ENCODE measurements at places on chromosomes 13 and 19.
A peak's percentile ranks its signal among the peaks of the same experiment; 100 is the strongest.

GRCh38 chr19:13538601-13539253 is 32.4 kb upstream of the CACNA1A start:
- H3K27me3 ChIP-seq: peaks cover 8% of the 10 kb centered on the region
- no peak overlapping the region for H3K4me3 ChIP-seq
- no peaks in the 10 kb centered on the region for H3K4me1 ChIP-seq
- H3K27ac ChIP-seq: no peak overlapping the region
- DNase-seq: no peak

DNA sequence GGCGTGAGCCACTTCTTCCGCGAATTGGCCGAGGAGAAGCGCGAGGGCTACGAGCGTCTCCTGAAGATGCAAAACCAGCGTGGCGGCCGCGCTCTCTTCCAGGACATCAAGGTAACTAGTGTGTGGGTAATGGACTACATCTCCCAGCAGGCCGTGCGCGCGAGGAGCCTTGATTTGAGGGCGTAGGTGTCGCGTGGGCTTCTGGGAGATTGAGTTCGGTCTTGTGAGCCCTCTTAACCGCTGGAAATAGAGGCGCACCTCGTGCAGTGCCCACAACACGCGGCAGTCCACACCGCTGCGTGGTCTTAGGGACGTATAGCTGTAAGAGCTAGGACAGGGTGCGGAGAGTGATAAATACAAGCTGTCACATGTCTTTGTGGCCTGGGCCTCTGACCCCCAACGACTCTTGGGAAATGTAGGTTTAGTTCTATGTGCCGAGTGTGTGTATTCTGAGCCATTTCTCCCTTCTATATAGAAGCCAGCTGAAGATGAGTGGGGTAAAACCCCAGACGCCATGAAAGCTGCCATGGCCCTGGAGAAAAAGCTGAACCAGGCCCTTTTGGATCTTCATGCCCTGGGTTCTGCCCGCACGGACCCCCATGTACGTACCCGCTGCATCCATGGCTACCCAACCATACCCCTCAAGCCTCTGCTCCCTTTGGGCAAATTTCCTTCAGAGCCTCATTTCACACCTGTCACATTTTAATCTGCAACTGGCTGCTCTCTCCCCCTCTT is 864 bp downstream of the FTL start:
- H3K4me1 ChIP-seq: peaks cover 66% of the 10 kb centered on the region
- no peaks in the 10 kb centered on the region for H3K27me3 ChIP-seq
- peak overlapping the region; percentile 99 for H3K27ac ChIP-seq

GRCh38 chr13:40272776-40273139 is 393.7 kb downstream of the FOXO1 start:
- H3K4me1 ChIP-seq: peaks cover 24% of the 10 kb centered on the region
- no peaks in the 10 kb centered on the region for H3K27me3 ChIP-seq
- H3K27ac ChIP-seq: no peak overlapping the region
- H3K4me3 ChIP-seq: no peak overlapping the region
- H3K36me3 ChIP-seq: no peaks in the 10 kb centered on the region

GRCh38 chr13:50677687-50678463 is 165.6 kb downstream of the DLEU7 start:
- no peaks in the 10 kb centered on the region for H3K36me3 ChIP-seq
- DNase-seq: no peak
- peaks cover 6% of the 10 kb centered on the region for H3K27me3 ChIP-seq
- no peaks in the 10 kb centered on the region for H3K4me1 ChIP-seq
- no peak overlapping the region for H3K4me3 ChIP-seq
- no peak overlapping the region for H3K27ac ChIP-seq

- H3K36me3 ChIP-seq: peaks cover 2% of the 10 kb centered on the region
- H3K4me1 ChIP-seq: peaks cover 45% of the 10 kb centered on the region
- H3K4me3 ChIP-seq: peak overlapping the region; percentile 89
- DNase-seq: no peak
- peaks cover 40% of the 10 kb centered on the region for H3K27me3 ChIP-seq
These were observed 2.9 kb downstream of the LIPE start for GRCh38 chr19:42424345-42424707.

- H3K27ac ChIP-seq: no peak overlapping the region
- DNase-seq: no peak
- peaks cover 16% of the 10 kb centered on the region for H3K27me3 ChIP-seq
- no peak overlapping the region for H3K4me3 ChIP-seq
- no peaks in the 10 kb centered on the region for H3K36me3 ChIP-seq
These were observed 85.2 kb upstream of the SPATA13 start for GRCh38 chr13:24075137-24075975.

GRCh38 chr19:7393459-7393858 is 44.7 kb downstream of the ARHGEF18 start:
- no peak overlapping the region for H3K27ac ChIP-seq
- no peak for DNase-seq
- no peaks in the 10 kb centered on the region for H3K27me3 ChIP-seq

- peaks cover 51% of the 10 kb centered on the region for H3K4me1 ChIP-seq
- no peaks in the 10 kb centered on the region for H3K27me3 ChIP-seq
- H3K36me3 ChIP-seq: peaks cover 16% of the 10 kb centered on the region
These were observed 886 bp downstream of the MFSD12 start for GRCh38 chr19:3556423-3556977.

- peak; percentile 80 for DNase-seq
- peak overlapping the region; percentile 75 for H3K27ac ChIP-seq
- H3K36me3 ChIP-seq: peaks cover 24% of the 10 kb centered on the region
- peaks cover 36% of the 10 kb centered on the region for H3K4me1 ChIP-seq
These were observed 6.9 kb downstream of the PEAK3 start for GRCh38 chr19:2274931-2275535.

DNA sequence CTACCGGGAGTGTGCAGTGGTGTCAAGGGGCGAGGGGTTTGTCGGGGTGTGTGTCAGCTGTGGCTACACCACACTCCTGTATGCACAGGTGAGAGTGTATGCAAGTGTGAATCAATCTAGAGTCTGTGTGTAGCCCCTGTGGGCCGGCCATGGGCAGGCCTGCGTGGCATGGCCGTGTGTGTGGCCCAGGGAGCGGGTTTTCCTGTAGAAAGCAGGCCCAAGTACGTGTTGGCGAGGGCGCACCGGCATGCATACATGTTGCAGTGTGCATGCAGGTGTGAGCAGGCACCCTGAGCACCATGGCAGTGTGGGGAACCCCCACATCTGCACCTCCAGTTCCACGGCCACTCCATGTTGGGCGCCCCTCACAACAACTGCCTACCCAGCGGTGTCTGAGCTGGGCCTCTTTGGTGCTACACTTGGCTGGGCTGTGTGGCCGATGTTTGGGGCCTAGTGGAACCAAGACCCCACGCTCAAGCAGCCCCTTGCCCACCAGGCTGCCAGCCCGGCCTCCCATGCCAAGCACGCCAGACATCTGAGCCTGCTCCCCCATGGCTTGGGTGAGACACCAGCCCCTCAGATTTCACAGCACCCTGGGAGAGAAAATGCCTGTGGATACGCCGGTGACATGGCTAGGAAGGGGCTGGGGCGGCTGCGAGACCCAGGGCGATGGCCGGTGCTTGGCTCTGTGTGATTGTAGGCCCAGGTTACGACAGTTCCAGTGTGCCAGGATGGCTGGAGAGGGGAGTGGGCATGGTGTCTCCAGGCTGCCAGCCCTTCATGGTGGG is 2.1 kb downstream of the NFIX start:
- peaks cover 7% of the 10 kb centered on the region for H3K4me1 ChIP-seq
- no peak for DNase-seq
- peaks cover 57% of the 10 kb centered on the region for H3K27me3 ChIP-seq
- H3K4me3 ChIP-seq: peak overlapping the region; percentile 35

DNA sequence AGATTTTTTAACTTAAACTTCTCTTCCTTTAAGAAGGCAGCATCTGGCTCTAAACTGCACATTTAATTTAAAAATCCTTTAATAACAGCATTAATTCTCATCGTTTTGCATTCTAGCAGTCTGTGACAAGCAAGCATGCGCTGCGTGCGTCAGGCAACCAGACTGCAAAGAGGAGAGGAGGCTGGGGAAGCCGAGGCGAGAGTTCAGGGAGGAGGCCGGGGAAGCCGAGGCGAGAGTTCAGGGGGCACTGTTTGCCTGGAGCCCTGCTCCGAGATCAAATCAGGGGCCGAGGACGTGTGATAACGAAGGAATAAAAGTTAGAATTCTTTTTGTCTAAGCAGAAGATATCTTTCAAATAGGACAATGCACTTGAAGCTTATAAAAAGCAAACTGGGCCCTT is 435.7 kb downstream of the EFNB2 start:
- no peak overlapping the region for H3K27ac ChIP-seq
- H3K4me1 ChIP-seq: no peaks in the 10 kb centered on the region
- H3K27me3 ChIP-seq: no peaks in the 10 kb centered on the region
- H3K36me3 ChIP-seq: no peaks in the 10 kb centered on the region
- no peak overlapping the region for H3K4me3 ChIP-seq
- DNase-seq: no peak

- peaks cover 54% of the 10 kb centered on the region for H3K36me3 ChIP-seq
- no peak overlapping the region for H3K4me3 ChIP-seq
- no peak overlapping the region for H3K27ac ChIP-seq
- H3K4me1 ChIP-seq: peaks cover 2% of the 10 kb centered on the region
- DNase-seq: no peak
These were observed 70.0 kb downstream of the ZDHHC20 start for GRCh38 chr13:21389124-21389523.

GRCh38 chr19:55077106-55077505 is 1.4 kb downstream of the EPS8L1 start:
- H3K36me3 ChIP-seq: peaks cover 9% of the 10 kb centered on the region
- peaks cover 26% of the 10 kb centered on the region for H3K4me1 ChIP-seq
- H3K27me3 ChIP-seq: peaks cover 79% of the 10 kb centered on the region

DNA sequence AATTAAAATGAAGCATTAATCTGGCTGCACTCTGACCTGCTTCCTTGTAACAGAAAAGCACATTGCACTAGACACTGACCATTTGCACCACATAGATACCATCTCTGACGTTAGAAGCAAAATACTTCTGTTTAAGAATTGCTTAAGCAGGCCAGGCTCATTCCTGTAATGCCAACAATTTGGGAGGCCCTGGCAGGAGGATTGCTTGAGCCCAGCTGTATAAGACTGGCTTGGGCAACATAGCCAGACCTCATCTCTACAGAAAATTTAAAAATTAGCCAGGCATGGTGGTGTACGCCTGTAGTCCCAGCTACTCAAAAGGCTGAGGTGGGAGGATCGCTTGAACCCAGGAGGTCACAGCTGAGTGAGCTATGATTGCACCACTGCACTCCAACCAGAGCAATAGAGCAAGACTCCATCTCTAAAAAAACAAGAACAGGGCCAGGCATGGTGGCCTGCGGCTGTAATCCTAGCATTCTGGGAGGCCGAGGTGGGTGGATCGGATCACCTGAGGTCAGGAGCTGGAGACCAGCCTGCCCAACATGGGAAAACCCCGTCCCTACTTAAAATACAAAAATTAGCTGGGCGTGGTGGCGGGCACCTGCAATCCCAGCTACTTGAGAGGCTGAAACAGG is 7.0 kb upstream of the TLE6 start:
- no peak overlapping the region for H3K4me3 ChIP-seq
- no peak overlapping the region for H3K27ac ChIP-seq
- H3K36me3 ChIP-seq: no peaks in the 10 kb centered on the region
- peaks cover 35% of the 10 kb centered on the region for H3K27me3 ChIP-seq
- H3K4me1 ChIP-seq: peaks cover 12% of the 10 kb centered on the region

DNA sequence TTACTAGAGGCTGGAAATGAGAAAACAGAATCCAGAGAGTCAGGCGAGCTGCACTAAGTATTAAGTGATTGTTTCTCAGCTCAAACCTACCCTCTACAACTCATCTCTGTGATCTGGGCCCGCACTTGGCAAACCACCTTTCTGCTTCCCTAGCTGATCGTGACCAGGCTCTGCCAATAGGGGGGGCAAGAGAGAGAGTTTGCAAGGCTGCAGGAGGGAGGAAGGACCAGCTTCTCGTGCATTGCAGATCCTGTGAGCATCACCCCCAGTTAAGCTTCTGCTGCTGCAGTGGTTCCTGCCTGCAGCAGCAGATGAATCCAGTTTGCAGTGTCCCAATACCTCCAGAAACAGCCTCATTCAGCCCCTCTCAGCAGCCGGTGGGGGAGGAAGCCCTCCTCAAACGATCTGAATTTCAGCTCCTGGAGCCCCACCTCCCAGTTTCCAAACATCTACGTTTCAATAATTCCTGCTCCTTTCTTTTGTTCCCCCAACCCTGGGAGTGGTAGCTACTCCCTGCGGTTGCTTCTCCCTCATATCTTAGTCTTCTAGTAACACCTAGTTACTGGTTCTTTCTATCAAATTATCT is 20.0 kb downstream of the XRCC1 start:
- H3K4me1 ChIP-seq: peaks cover 9% of the 10 kb centered on the region
- H3K27ac ChIP-seq: no peak overlapping the region
- no peak overlapping the region for H3K4me3 ChIP-seq
- H3K27me3 ChIP-seq: no peaks in the 10 kb centered on the region
- peaks cover 28% of the 10 kb centered on the region for H3K36me3 ChIP-seq
- DNase-seq: peak; percentile 91

- H3K36me3 ChIP-seq: no peaks in the 10 kb centered on the region
- peaks cover 8% of the 10 kb centered on the region for H3K27me3 ChIP-seq
- H3K4me1 ChIP-seq: no peaks in the 10 kb centered on the region
- no peak for DNase-seq
- H3K27ac ChIP-seq: no peak overlapping the region
These were observed 196.5 kb downstream of the TEX29 start for GRCh38 chr13:111516712-111517640.

DNA sequence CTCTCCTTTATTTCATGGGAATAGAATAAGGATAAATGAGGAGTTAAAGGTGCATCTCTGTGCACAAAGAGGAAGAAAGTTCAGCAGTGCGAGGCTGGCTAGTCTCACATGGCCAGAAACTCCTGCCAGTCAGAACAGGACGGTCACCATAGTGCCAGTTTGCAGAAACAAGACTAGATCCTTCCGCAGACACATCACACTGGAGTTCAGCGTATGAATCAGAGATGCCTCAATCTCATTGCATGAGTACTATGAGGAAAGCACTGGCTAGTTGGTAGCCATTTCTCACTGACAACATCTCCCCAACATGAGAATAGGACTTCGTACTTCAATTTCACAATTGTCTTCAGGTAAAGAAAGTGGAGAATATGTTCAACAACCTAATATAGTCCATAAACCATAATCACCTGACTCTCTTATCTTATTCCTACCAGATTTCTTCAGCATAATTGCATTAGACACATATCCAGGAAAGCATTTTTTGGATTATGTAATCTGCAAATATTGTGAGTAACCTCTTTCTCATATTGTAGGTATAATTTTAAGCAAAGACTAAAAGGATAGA is 34.9 kb downstream of the RXFP2 start:
- no peaks in the 10 kb centered on the region for H3K36me3 ChIP-seq
- peaks cover 5% of the 10 kb centered on the region for H3K27me3 ChIP-seq

GRCh38 chr13:80508031-80508430 is 167.1 kb upstream of the SPRY2 start:
- no peak for DNase-seq
- no peaks in the 10 kb centered on the region for H3K4me1 ChIP-seq
- no peak overlapping the region for H3K4me3 ChIP-seq
- H3K27ac ChIP-seq: no peak overlapping the region
- H3K27me3 ChIP-seq: no peaks in the 10 kb centered on the region

All from activated naive CD4-positive, alpha-beta T cell treated with anti-CD3 and anti-CD28 coated beads, Interleukin-2, amount 10 ng/mL, durations not matched to agents 7 days and 5 days (primary cell).